ENCODE measurements at places on chromosomes 13 and 19. TPM values are rescaled to one million over a fixed set of nuclear protein-coding genes. Genes with fewer than 3 reads are reported as not detected.

Gene ZNF491
- 5.3 TPM for total RNA-seq

Gene MCF2L
- total RNA-seq: 18.7 TPM

Gene COL5A3
- total RNA-seq: 4.1 TPM

Gene OR10H1
- total RNA-seq: not detected

Gene IZUMO2
- not detected for total RNA-seq

GRCh38 chr19:3370214-3370720 lies 3.9 kb downstream of the NFIC start:
- DNase-seq: no peak

- peak; percentile 39 for DNase-seq
Observed at GRCh38 chr13:47463726-47464125, 537.3 kb downstream of the SUCLA2 start.

- no peak for DNase-seq
Observed at GRCh38 chr19:1284979-1285736, 515 bp upstream of the EFNA2 start.

GRCh38 chr19:5831159-5831558 lies 8.3 kb downstream of the FUT6 start:
- no peak for DNase-seq

GRCh38 chr19:45448887-45449299 lies 18.9 kb upstream of the FOSB start:
- DNase-seq: no peak

- DNase-seq: peak; percentile 79
Observed at GRCh38 chr19:9498183-9498902, at the start of gene ZNF560. TSS of gene ZNF560 (minus strand) at chr19:9498616. CDS start at chr19:9475313, 23,303 bp downstream.

DNA sequence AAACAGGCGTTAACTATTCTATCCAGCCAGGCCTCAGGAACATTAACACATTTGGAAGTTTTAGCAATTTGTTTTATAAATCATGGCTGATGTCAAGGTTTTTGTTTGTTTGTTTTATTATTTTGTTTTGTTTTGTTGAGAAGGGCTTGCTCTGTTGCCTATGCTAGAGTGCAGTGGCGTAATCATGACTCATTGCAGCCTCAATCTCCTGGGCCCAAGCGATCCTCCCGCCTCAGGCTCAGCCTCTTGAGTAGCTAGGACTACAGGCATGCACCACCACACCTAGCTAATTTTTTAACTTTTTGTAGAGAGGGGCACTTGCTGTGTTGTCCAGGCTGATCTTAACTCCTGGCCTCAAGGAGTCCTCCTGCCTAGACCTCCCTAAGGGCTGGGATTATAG lies 28.3 kb downstream of the NUP58 start:
- DNase-seq: no peak

GRCh38 chr13:58018865-58019264 lies 387.3 kb downstream of the PCDH17 start:
- no peak for DNase-seq

- DNase-seq: peak; percentile 54
Observed at GRCh38 chr19:934865-935479, 9.1 kb downstream of the ARID3A start.

DNA sequence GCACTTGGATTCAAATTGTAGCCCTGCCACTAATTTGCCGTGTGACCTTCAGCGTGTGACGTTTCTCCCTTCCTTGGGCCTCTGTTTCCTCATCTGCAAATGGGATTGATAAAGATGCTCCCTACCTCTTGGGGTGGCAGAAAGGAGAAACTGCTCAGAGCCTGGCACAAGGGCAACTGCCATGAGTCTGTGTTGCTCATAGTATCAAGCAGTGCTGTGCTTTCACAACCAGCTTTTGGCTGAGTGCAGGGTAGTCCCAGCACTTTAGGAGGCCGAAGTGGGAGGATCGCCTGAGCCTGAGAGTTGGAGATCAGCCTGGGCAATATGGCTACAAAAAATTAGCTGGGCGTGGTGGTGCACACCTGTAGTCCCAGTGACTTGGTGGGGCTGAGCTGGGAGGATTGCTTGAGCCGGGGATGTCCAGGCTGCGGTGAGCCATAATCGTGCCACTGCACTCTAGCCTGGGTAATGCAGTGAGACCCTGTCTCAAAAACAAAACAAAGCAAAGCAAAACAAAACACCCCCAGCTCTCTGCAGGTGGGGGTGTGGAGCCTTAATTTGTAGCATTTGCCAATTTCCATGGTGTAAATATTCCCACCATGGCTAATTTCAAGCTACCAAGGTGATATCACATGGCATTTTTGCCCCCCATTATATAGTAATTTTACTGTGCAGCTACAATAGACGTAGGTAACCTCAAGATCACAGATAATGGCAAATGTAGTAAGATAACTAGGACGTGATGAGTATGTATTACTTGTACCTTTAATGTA lies 1.6 kb upstream of the MARK4 start:
- DNase-seq: no peak

DNA sequence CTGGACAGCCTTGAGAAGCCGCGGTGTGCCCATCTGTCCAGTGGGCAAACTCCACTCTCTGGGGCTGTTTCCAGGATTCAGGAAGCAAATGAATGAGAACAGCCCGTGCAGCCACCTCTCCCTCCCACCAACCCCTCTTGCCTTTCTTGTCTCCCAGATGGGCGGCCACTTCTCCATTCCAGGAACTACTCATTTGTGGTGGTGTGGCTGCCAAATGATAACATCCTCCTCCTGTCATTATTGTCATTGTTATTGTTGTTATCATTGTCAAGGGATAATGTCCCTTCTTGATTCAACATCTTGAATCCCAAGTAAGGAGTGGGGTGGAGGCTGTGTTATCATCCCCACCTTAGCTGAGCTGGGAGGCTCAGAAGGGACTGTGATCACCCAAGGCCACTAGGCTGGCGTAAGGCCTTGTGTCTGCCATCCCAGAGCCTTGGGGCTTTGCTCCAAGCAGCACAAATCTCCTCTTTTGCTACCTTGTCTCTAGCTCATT lies 1.6 kb downstream of the DNM2 start:
- DNase-seq: no peak

Data from Daoy (cell line).